ENCODE measurements at places on chromosomes 6 and 20.

DNA sequence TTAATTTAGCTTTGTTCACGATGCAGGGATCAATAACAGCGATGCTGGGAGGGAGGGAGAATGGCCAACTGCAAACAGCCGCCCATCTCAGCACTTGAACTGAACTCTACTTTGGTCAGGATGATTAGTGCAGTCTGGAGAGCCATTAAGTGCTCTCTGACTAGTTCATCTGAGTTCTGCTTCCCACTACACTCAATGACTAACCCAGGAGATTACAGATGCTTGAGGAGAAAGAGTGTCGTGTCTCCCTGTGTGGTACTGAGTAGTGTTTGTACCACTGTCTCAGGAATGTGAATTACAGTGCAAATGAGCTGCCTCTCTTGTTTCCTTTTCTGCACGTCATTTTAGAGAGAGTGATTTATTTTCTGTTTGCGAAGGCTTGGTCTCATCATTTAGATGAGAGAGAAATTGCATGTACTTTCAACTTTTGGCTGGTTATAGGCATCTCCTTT lies 23.5 kb downstream of the CARMIL1 start:
- DNase-seq: no peak

DNA sequence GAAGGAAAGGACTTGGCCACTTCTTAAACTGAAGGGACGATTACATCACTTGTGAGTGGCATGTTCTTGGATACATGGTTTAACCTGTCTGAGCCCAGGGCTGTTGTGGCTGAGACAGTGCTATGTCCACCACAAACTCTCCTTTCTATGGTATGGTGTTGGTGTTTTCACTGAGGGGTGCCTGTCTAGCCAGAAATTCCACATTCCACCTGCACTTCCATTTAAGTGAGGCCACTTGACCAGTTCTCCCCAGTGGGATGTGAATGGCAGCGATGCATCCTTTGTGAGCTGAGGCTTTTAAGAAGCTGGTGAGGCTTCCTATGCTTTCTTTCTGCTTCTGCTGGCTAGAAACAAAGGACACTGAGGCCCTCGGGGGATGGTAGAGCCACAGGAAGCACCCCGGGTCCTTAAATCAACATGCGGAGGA lies 151.4 kb upstream of the CHD6 start:
- no peak for DNase-seq

DNA sequence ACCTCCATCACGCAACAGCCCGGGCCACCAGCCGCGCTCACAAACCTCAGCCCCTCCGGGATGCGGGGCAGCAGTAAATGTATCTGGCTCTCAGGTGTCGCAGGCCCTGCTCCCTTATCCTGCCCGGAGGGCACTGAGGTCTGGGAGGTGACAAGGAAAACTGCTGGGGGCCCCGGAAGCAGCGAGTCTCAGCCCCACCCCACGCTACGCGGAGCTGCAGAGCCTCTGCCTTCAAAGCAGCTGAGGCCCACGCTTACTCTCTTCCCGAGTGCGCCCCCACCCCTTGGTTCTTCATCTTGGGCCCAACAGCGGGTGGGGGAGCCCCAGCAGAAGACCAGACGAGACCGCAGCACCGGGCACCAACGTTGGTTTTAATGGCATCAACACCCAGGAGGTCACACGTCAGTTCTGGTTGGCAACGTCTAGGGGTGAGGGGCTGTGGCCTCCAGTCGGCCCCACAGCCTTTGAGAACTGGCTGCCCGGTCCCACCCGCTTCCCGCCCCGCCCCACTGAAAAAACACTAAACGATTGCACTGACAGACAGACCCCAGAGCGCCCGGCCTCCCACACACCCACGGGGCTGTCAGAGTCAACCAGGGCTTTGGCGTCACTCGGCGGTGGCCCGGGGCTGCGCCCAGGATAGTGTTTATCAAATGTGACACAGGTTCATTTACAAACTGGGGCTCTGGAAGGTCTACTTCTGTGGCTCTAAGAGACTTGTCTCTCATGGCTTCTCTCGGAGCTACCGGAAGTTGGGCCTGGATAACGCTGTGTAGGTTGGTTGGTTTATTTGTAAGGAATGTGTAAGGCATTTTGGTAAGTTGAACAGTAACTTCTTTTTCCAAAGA lies 43.7 kb downstream of the DSTN start:
- no peak for DNase-seq

GRCh38 chr6:31896493-31896855 lies 1.0 kb downstream of the EHMT2 start:
- DNase-seq: no peak

DNA sequence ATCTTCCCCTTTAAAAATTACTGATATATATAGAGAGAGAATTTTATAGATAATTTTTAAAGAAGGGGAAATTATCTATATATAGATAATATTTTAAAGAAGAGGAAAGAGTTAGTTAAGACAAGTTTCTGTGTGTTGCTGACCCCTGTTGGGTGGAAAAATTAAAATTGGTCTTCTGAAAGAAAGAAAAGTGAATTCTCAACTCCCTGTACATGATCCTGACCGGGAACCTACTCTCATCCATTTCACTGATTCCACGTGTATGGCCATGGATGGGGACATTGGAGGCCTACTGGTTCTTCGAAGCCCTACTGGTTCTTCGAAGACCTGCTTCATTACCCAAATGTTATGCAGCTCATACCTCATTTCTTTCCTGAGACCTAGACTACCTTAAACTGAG lies 53.0 kb upstream of the TCF21 start:
- DNase-seq: no peak

DNA sequence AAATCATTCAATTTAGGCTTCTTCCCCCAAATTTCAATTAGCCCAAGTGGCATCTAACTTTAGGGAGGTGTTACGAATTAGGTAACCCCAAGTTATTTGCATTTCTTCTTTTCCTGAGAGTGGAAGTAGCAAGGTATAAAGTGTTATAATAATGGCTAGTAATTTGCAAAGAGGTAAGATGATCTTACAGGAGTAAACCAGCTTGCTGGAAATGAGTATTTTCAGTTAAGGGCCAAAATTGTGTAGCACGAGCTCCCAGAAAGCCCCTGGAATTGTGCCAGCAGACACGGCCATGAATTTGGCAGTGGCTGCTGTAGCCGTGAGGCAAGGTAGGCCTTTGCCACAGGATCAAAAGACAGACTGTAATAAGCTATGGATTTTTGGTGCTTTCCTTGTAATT lies 38.0 kb downstream of the CITED2 start:
- peak; percentile 36 for DNase-seq

GRCh38 chr20:63567386-63568169 lies 6.5 kb downstream of the HELZ2 start:
- peak; percentile 48 for DNase-seq

DNA sequence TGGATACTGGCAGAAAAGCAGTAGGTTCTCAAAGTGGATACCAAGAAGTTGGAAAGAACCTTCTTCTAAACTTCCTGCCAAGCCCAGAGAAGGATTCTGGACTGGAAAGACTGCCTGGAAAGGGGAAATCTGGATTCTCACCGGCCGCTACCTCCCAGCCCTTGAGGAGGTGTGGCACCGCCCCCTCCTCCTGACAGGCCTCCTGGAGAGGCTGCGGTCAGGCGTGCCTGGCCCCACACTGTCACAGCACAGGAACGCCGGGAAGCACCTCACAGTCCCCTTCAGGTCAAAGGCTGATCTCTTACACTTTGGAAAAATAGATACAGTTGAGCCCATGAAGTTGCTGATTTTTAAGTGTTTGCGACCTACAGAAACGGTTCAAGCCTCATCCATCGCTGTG lies 16.3 kb upstream of the PDE10A start:
- DNase-seq: no peak

- DNase-seq: no peak
These were observed 64.7 kb downstream of the RFX6 start for GRCh38 chr6:116941727-116942126.

GRCh38 chr20:10793766-10794165 lies 120.0 kb upstream of the JAG1 start:
- DNase-seq: no peak

GRCh38 chr6:55490871-55491270 lies 88.1 kb downstream of the HMGCLL1 start:
- no peak for DNase-seq

GRCh38 chr6:12001004-12001705 lies 11.0 kb upstream of the HIVEP1 start:
- DNase-seq: no peak

- no peak for DNase-seq
These were observed 55.3 kb downstream of the FAM50B start for GRCh38 chr6:3904518-3904917.

GRCh38 chr20:8749986-8750385 lies 318.9 kb upstream of the PLCB4 start:
- DNase-seq: no peak

GRCh38 chr6:21591446-21591845 lies 2.1 kb upstream of the SOX4 start:
- no peak for DNase-seq

- DNase-seq: no peak
These were observed 87.9 kb upstream of the BEND6 start for GRCh38 chr6:56866917-56867522.

GRCh38 chr6:158564243-158565121 lies 4.6 kb downstream of the TMEM181 start:
- peak; percentile 31 for DNase-seq

GRCh38 chr6:118403036-118403435 lies 145.1 kb upstream of the PLN start:
- DNase-seq: no peak

DNA sequence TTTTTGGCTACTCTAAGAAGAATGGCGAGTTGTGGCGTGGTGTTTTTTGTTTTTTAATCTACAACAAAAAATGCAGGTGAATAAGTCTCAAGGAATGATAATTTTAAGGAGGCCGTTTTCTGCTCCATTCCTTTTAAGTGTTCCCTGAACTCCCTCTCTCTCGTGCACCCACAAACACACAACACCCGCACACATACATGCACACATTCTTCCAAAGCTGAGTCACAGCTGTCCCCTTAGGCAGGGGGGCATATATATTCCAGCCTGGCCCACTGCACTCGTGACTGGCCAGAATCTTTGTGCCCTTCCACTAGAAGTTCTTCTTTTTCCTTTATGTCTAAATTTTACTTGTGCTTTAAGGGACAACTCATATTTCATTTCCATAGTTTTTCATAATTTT lies 405.7 kb downstream of the LMBRD1 start:
- no peak for DNase-seq

- DNase-seq: peak; percentile 95
These were observed at the start of gene ENTPD6 for GRCh38 chr20:25195014-25195961. ENTPD6 (plus strand) TSS chr20:25195712; CDS start chr20:25206537, 10,825 bp downstream.

- no peak for DNase-seq
These were observed 6.2 kb downstream of the PTPN1 start for GRCh38 chr20:50516180-50516934.

- DNase-seq: no peak
These were observed 28.8 kb downstream of the RWDD2A start for GRCh38 chr6:83221889-83222479.

- no peak for DNase-seq
These were observed 353.0 kb upstream of the RGS17 start for GRCh38 chr6:153484056-153484455.

GRCh38 chr6:109484122-109484521 lies 1.1 kb upstream of the ZBTB24 start:
- no peak for DNase-seq

- DNase-seq: no peak
These were observed 9.1 kb upstream of the SLC22A16 start for GRCh38 chr6:110485491-110485890.

- no peak for DNase-seq
These were observed 33.2 kb downstream of the SLC22A23 start for GRCh38 chr6:3423439-3424184.

DNA sequence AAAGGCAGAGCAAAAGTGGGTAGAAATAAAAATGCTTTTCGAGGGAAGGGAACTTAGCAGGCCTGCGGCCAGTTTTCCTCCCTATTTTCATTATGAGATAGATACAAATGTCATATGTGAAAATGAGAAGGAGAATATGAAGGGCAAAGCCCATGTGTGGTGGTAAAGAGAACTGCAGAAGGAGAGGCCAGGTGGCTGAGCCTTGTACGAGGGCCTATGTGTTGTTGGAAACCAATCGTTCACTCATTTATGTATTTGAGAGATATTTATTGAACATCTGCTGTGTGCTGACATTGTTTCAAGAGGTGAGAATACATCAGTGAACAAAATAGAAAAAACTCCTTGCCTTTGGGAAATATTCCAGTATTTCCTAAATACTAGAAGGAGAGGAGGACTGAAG lies 147.7 kb downstream of the SH3BGRL2 start:
- no peak for DNase-seq

DNA sequence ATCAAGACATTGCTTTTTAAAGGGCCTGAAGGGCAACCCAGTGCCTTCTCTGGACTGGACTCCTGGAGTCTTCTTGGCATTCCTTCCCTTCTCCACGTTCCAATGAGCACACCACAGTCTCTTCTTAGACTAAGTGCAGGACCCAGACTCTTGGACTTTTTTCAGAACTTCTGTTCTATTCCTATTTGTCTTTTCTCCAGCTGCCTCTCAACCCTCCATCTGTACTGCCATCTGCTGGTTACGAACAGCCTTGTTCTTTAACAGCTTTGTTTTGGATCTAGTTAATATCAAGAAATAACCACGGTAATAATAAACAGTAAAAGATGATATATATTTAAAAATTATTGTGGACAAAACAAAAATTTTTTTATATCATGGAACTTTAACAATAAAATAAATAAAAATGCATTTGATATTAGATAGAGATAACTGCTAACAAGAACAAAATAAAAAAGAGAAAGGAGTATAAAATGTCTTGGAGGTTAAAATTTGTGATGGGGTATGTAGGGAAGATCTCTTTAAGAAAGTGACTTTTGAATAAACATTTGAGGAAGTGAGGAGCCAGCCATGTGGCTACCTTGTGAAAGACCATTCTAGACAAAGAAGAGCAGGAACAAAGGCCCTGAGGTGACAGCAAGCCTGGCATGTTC lies 105.1 kb upstream of the HCRTR2 start:
- DNase-seq: no peak

- DNase-seq: no peak
These were observed 254.8 kb downstream of the CDC5L start for GRCh38 chr6:44642349-44642748.

- DNase-seq: no peak
These were observed 23.1 kb downstream of the FRMD1 start for GRCh38 chr6:168055696-168056489.

DNA sequence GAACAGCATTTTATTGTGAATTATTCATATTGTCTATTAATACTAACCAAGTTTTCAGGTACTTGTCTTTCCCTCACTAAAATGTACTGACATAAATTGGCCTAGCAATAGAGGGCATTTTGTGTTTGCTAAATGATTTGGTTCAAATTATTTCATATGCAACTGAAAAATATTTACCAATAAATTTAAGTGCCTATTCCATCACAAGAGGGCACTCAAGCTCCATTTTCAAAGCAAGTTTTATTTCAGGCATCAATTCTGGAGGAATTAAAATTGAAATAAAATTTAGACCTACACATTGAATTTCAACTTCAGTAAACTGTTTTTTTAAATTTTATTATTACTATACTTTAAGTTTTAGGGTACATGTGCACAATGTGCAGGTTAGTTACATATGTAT lies 114.3 kb upstream of the SYNCRIP start:
- DNase-seq: no peak

GRCh38 chr6:170453586-170454511 lies 99.3 kb downstream of the PSMB1 start:
- DNase-seq: no peak

- DNase-seq: no peak
These were observed 73.8 kb upstream of the KCNG1 start for GRCh38 chr20:51096582-51097267.

Data from T-cell (primary cell).